ENCODE measurements at places on chromosomes 5 and 9.

DNA sequence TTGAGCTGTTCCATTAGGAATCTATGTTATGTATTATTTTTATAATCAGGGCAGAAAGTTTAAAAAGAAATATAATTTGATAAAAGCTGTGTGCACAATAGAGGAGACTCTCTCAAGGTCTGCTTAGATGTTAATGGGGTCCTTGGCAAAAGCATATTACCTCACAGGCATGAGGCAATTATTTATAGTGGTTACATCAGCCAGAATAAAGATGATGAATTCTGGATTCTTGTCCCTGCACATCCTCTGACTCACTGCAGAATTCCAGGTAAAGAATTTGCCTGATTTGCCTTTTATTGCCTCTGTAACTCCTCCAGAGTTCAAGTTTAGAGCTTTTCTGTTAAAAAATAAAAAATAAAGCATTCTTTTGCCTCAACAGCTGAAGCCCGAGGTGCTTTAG is 253.6 kb downstream of the MAST4 start:
- peaks cover 8% of the 10 kb centered on the region for H3K4me1 ChIP-seq
- H3K27me3 ChIP-seq = no peaks in the 10 kb centered on the region
- no peak overlapping the region for H3K27ac ChIP-seq

DNA sequence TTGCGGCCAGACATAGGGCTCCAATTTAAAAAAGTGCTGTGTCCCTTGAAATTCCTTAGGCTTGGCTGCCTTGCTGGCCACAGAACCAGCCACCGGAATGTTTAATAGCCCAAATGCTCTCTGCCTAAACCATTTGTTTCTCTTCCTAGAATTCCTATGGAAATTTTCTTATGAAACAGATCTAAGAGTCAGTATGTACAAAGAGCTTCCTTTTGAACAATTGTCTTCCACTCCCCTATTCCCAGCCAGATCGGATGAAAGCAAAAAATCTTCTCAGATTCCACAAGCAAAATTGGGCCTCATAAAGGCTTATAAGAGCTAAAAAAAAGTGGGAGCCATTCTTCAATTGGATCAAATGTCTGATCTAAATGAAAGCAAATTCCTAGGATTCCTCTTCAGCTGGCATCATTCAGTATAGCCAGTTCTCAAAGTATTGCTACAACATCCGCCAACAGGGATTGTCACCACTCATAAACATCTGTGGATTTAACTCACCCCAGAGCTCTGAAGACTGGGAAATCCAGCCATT is 104.3 kb downstream of the CEMIP2 start:
- H3K4me1 ChIP-seq = no peaks in the 10 kb centered on the region
- DNase-seq = no peak
- H3K4me3 ChIP-seq = no peak overlapping the region
- no peak overlapping the region for H3K27ac ChIP-seq

- H3K27ac ChIP-seq = no peak overlapping the region
- H3K27me3 ChIP-seq = no peaks in the 10 kb centered on the region
Observed at GRCh38 chr9:87610200-87611155, 112.8 kb downstream of the DAPK1 start.

DNA sequence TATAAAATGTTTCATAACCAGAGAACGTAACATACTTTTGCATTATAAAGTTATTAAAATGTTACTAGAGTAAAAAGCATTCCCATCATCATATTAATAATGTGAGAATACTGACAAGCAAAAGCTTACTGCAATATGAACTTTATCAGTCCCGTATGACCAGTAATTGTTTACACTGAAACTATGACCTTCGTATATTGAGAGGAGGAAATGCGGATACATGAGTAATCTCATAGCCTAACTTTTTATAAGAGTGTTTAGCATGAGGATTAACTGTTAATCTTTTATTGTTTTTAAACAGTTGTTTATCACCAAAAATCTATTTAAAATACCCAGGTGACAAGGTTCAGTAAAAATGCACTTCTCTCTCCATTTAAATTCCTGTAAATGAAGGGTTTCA is 272.4 kb downstream of the SLF1 start:
- no peaks in the 10 kb centered on the region for H3K36me3 ChIP-seq
- no peaks in the 10 kb centered on the region for H3K4me1 ChIP-seq
- no peak for DNase-seq
- no peak overlapping the region for H3K4me3 ChIP-seq
- no peaks in the 10 kb centered on the region for H3K27me3 ChIP-seq

DNA sequence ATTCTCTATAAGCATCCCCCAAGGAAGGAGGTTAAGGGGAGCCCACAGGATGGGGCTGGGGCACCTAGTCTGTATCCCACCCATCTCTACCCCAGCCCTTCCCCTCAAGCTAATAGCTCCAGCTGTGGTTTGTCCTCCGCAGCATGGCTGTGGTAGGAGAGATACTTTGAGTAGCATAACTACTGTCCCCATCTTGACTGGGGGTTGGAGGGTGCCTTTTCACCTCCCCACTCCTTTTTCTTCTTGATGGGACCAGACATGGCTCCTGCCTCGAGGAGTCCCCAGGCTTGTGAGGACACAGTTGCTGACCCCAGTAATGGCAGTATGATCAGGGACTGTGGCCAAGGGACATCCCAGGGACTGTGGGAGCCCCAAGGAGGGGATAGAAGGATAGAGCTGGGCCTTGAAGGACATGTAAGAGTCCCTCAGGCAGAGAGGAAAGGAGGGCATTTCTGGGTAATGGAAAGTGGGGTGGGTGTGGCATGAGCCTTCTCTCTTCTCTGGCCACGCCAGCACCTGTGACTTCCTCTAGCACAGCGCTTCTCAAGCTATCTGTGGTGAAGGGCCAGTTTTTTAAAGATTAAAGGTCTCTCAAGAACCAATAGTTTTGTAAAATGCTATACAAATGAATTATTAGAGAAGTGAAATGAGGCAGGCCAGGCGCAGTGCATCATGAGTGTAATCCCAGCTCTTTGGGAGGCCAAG is 14.0 kb downstream of the OLFML2A start:
- H3K27ac ChIP-seq = no peak overlapping the region
- H3K4me3 ChIP-seq = no peak overlapping the region
- H3K4me1 ChIP-seq = peaks cover 8% of the 10 kb centered on the region
- H3K36me3 ChIP-seq = no peaks in the 10 kb centered on the region

GRCh38 chr5:99076723-99077640 is 148.2 kb upstream of the CHD1 start:
- no peak overlapping the region for H3K4me3 ChIP-seq
- no peaks in the 10 kb centered on the region for H3K27me3 ChIP-seq
- DNase-seq = no peak
- H3K27ac ChIP-seq = no peak overlapping the region
- no peaks in the 10 kb centered on the region for H3K4me1 ChIP-seq

GRCh38 chr5:139925650-139926640 is 117.2 kb downstream of the NRG2 start:
- H3K36me3 ChIP-seq = no peaks in the 10 kb centered on the region
- H3K4me3 ChIP-seq = no peak overlapping the region
- H3K4me1 ChIP-seq = no peaks in the 10 kb centered on the region
- no peaks in the 10 kb centered on the region for H3K27me3 ChIP-seq
- DNase-seq = no peak
- no peak overlapping the region for H3K27ac ChIP-seq

- H3K27me3 ChIP-seq = no peaks in the 10 kb centered on the region
- DNase-seq = no peak
- peaks cover 4% of the 10 kb centered on the region for H3K4me1 ChIP-seq
Observed at GRCh38 chr9:77816641-77817341, 168.7 kb upstream of the GNA14 start.

Data from heart right ventricle (tissue), 16 donors.